Activated CD4-positive, alpha-beta memory T cell treated with anti-CD3 and anti-CD28 coated beads for 36 hours (primary cell): ENCODE measurements at places on chromosomes 5 and 9.

DNA sequence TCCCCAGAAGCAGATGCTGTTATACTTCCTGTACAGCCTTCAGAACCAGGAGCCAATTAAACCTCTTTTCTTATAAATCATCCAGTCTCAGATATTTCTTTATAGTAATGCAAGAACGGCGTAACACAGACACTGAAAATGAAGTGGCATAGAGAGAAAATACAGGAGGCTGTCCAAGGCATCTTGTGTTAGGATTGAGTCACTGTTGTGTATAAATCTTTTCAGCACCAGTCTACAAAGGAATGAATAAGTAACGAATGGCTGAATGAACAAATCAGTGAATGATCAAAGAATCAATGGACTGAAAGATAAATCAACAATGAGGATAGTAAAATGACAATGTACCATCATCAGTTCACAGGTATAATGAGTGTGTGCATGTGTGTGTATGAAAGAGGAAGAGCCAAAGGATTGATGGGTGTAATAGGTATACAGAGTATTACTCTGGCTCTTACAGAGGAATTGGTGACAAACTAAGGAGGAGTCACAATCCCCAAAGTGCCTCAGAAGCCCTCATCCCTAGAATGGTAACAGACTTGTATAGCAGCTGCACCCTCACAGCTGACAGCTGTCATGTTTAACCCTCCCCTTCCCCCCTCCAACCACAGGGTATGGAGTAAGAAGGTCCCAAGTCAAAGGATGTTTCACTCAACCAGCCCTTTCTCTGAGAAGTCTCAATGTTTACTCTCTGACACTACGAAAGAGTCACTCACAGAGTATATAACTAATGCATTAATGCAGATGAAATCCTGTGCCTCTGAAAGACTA is 29.8 kb upstream of the MIER3 start:
- no peak for DNase-seq

- DNase-seq: no peak
These were observed 20.4 kb downstream of the ZBTB5 start for GRCh38 chr9:37444890-37445289.

- DNase-seq: no peak
These were observed 69.7 kb downstream of the ABCA1 start for GRCh38 chr9:104858271-104858670.

DNA sequence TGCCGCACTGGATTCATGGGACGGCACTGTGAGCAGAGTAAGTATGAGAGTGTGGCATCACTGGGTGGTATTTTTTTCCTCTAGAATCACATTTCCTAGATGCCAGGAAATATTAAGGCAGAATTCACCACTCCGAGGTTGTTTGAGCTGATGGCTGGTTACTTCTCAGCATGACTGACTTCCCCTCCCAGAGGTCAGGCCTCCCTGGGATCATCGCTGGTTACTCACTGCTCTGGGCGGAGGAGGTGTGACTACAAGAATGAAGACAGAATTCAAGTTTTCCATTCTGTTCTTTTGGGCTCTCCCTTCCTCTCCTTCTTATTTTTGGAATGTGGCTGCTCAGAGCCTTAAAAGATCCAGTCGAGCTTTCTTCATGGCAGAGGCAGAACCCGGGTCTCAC is 76.6 kb upstream of the PRRC1 start:
- DNase-seq: no peak

- DNase-seq: no peak
These were observed 547.3 kb downstream of the CDK5RAP2 start for GRCh38 chr9:120032639-120033038.

DNA sequence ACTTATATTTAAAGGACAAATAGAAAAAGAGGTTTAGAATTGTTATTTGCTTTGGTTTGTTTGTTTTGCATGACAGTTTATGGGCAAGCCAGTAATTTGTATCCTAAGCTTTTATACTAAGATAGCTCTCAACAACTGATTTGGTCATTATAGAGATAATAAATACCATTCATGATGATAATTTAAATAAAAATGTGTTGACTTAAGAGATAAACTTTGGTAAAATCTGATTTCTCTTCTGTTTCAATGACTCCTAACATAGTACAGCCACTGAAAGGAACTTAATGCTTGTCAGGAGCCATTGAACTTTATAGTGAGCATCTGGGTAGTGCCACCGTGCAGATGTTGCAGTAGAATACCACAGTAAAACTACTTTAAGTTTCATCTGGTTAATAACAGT is 160.7 kb upstream of the ACOT12 start:
- DNase-seq: no peak

GRCh38 chr9:12658531-12659209 is 34.5 kb upstream of the TYRP1 start:
- DNase-seq: no peak

GRCh38 chr5:75235711-75236110 is 967 bp downstream of the ANKRD31 start:
- no peak for DNase-seq

DNA sequence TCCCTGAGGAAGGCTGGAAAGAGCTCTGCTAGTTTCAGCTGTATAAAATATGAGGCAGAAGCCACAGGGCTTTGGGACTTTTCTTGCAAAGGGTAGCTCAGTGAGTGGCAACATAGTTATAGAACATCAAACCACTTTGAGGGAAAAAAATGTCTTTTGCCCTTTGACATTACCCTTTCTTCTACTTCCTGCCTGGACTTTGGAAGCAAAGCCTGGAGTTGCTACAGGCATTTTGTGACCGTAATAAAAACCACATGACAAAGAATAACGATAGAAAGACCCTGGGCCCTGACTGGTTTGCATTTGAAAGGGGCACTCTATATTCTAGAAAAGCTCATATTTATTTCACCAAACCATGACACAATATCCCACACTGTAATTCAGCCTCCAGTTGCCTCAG is 440.9 kb downstream of the DIRAS2 start:
- DNase-seq: no peak

DNA sequence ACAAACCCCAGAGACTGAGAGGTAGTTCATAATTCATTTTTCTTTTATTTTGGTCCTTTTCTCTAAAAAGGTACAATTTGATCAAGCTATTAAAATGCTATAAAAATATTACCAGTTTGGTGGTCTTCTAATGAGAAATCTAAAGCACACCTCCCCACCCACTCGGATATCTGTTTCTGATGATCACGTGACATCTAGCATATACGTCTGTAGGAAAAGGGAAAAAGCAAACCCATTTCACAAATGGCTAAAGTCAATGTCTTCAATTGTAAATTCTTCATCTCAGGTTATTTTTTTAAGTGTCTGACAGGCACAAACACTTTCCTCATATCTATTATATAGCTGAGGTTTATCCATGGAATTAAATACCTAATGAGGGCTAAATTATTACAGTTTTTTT is 18.9 kb downstream of the ZNF354A start:
- DNase-seq: no peak

DNA sequence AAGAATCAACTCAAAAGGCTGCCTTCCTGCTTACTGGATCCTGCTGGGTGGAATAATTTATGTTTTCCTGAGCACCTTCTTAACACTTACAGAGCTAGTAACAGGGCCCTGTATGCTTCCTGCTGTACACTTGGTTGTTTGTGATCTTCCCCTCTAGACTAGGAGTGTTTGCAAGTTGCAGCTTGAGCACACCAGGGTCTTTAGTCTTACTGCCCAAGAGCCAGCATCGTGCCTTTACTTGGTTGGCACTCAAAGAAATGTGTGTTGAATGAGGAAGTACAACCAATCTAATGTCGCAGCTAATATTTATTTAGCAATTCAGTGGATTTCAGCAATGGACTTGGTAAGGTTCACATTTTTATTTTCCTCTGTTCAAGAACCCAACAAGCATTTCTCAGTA is 57.5 kb upstream of the HAND1 start:
- no peak for DNase-seq

- DNase-seq: no peak
These were observed 1.7 kb downstream of the F2RL1 start for GRCh38 chr5:76820526-76820890.

- no peak for DNase-seq
These were observed 144.6 kb upstream of the SGCD start for GRCh38 chr5:156182174-156182967.

DNA sequence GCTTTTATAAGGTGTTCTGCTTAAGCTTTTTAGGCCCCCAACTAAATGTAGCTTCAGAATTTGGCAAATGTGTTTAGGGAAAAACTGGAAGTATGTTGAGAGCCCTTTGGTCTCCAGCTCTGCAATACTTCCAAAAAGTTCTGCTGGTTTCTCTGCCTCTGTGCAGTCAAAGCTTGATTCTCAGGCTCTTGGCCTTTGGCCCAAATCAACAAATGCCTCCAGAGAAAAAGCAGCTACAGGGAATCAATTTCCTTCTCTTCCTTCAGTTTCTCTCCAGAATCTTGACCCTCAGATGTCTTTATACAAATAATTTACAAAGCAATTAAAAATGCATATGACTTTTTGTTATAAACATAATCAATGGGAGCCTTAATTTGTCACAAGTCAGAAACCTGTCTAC is 235.7 kb downstream of the COMMD10 start:
- no peak for DNase-seq

DNA sequence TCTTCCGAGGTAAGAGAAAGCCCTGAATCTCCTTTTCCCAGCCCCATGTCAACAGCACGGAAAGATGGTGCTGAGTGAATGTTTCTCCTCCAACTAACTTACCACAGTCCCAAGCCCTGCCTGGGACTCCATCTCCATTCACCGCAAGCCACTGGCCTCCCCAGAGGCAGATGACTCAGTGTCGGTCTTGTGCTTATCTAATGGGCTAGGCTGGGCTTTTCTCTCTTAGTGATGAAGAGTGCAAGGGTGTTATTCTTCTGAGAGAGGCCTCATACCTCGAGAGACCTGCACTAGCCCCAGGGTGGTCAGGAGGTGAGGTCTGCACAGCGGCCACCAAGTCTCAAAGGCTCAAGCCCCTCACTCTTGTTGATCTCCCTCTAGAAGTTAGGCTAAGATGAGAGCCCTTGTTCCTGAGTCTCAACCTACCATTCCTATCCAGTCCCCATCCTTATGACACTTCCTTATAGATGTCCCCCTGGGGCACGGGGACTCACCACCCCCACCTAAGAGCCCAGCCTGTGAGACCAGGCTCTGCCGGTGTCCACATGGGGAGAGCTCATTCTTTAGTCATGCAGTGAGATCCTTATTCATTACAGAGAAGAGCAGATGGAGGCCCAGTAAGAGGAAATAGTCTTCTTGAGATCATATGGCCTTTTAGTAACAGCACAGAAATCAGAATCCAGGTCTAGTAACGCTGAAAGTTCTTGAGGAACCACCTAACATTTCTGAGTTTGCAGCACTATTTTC is 127.0 kb downstream of the SAXO1 start:
- DNase-seq: no peak

DNA sequence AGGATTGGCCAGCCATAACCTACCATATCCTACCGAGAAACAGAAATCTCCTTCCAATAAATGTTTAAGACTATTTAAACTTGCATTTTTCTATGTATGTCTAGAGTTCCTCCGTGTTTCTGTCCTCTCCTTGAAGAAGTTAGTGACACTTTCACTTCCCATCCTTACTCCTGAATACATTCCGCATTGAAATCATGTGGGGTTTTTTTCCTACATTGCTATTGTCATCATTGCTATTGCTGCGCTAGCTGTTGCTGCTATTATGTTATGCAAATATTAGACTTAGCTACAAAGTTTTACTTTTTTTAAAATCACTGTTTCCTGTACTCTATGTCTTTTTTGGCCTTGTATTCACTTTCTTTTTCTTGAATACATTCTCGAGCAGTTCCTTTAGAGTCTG is 83.3 kb upstream of the NEK6 start:
- DNase-seq: no peak

DNA sequence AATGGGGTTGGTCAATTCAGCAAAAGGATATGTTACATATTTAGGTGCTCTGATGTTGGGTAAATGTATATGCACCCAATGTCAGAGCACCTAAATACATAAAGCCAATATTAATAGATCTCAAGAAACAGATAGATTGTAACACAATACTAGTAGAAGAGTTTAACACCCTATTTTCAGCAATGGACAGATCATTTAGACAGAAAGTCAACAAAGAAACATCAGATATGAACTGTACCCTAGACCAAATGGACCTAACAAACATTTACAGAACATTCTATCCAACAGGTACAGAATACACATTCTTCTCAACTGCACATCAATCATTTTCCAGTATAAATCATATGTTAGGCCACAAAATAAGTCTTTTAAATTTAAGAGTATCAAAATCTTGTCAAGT is 35.2 kb downstream of the FANCC start:
- no peak for DNase-seq

DNA sequence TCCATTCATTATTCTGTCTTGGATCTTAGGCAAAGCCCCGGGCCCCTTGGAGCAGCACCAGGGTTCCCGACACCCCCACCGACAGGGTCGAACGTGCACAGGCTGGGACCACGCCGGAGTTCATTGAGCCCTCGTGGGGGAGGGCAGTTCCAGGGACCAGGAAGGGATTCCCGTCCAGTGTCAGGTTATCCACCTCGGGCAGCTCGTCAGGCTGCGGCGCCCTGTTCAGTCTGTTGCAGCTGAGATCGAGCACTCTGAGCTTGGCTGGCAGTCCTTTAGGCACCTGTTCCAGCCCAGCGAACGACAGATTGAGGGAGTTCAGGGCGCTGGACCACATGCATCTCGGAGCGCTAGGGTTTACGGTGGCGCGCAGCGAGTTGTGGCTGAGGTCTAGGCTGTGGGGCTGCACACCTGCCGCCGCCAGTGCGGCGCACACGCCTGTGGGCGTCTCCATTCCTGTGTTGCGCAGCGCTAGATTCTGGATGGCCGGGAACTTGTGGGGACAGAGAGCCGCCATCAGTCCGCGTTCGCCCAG is 1.1 kb downstream of the CD14 start:
- DNase-seq: peak; percentile 47

GRCh38 chr5:124648902-124649467 is 97.5 kb downstream of the ZNF608 start:
- DNase-seq: no peak

DNA sequence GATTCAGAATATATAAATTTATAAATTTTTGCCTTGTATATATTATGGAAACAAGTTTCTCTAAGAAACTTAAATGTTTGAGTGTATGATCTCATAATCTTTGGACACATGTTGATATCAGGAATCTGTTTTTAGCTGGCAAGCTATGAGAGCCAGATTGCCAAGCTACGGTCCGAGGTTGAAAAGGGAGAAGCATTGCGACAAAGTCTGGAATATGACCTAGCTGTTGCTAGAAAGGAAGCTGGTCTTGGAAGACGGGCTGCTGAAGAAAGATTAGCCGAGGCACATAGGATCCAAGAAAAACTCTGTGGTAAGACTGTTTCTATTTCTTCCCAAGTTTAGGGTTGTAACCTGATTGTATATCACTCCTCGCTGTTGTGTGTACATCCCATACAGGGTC is 25.9 kb downstream of the CCDC171 start:
- DNase-seq: no peak
